ENCODE measurements at places on chromosomes 4 and X.

GRCh38 chrX:150361777-150362351 is 1.3 kb upstream of the MAMLD1 start:
- no peak for DNase-seq

GRCh38 chr4:173168396-173169177 is at the start of gene GALNT7:
TSS of gene GALNT7 (plus strand) at chr4:173168811. CDS start at chr4:173168836, 25 bp downstream.
- DNase-seq: peak; percentile 40

GRCh38 chrX:288561-288991 is 7.4 kb downstream of the PLCXD1 start:
- DNase-seq: no peak

GRCh38 chr4:182874797-182875345 is 42.3 kb downstream of the DCTD start:
- DNase-seq: no peak

DNA sequence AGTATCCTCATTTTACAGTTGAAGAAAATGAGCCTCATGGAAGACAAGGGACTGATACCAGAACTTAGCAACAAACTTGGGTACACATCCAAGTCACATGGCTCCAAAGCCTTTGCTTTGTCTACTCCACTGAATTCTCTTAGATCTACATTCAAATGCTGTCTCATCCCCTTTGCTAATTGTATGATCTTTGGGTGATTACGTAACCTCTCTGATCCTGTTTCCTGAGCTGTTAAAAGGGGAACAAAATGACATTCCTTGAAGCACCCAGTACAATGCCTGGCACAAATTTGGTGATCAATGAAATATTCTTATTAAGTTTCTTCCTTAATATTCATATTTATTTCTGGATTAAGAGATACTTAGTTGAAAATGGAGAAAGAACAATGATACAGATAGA is 5.9 kb upstream of the HPGD start:
- no peak for DNase-seq

DNA sequence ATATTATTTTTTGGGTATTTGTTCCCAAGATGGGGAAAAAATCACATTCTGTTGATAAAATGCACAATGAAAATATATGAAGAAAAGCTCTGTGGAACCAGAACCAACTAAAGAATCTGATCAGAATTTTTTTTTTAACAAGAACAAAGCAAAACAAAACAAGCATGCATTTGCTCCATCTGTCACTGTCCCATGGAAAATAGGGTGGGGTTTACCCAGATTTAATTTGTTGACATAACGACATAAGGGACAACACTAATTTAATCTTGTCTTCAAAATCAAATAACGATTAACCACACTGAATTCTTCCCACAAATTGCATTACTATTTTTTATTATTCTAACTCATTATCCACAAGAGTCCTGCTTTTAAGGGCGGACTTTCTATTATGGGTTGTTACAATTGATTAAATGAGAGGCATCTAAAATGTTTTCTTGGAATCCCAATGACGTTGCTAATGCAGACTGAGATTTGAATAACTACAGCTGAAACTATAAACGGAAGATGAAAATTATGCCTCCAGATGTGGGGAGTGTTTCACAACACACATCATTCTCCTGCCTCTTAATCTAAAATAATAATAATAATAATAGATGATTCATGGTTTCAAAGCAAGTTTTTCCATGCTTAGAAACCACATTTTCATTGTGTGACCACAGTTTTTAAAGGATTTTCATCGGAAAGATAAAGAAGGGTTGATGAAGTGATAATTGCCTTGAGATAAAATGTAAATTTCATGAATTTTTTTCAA is 307.0 kb upstream of the CPEB2 start:
- no peak for DNase-seq

GRCh38 chr4:77015390-77015789 is 60.4 kb downstream of the CCNI start:
- no peak for DNase-seq

- DNase-seq: no peak
Measured at GRCh38 chrX:105307762-105308161, 87.3 kb upstream of the TEX13A start.

DNA sequence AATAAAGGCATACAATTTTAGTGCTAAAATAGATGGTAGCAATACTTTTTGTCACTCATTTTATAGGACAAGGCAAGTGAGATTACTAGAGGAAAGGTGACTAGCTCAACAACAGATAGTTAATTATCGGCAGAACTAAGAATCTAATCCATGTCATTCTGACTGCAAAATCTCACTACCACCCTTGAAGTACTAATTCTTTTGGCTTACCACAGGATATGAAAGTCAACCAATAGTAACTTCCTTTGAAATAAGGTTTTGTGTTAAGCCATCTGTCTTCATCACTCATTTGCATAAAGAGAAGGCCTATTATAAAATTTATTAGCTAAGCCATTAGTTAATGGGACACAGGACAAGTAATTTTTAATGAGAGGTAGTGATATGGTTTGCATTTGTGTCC is 25.3 kb upstream of the ZMAT1 start:
- no peak for DNase-seq

DNA sequence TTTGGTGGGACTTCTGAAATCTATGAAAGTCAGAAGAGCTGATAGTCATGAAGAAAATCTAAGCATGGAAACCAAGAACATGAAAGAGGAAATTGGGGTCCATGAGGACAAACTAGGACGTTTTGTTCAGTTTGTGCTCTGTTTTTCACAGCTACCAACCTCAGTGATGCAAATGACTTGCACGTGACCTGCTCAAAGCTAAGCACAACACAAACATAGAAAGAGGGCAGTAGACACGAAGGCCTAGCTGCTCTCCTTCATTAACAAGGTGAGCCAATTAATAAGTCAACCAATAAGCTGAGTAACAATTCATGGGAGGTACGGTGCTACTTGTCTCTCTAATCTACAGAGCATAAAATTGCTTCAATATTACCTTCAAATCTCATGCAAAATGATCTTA is 684.1 kb downstream of the TRAM1L1 start:
- no peak for DNase-seq

DNA sequence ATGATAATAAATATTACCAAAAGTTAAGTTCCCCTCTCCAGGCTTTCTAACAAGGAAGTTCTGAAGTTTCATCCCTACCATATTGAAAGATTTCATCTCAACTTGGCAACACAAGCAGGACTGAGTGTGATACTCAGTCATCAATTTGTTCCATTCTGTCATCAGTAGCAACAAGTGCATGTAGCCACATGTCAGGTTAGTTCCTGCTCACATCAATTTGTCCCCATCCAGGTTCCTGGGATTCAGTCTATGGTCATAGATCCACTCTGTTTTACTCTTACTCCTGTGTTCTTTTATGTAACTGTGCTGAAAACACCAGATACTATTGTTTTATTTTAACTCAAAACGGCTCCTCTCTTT is 22.2 kb downstream of the SMPX start:
- no peak for DNase-seq
